ENCODE measurements at places on chromosomes 4 and X.

GRCh38 chr4:7068883-7069282 is 1.0 kb upstream of the GRPEL1 start:
- DNase-seq: no peak

GRCh38 chrX:69031971-69032391 is 133.3 kb downstream of the PJA1 start:
- no peak for DNase-seq

- DNase-seq: no peak
These were observed 126.3 kb downstream of the ATG4A start for GRCh38 chrX:108217876-108218275.

DNA sequence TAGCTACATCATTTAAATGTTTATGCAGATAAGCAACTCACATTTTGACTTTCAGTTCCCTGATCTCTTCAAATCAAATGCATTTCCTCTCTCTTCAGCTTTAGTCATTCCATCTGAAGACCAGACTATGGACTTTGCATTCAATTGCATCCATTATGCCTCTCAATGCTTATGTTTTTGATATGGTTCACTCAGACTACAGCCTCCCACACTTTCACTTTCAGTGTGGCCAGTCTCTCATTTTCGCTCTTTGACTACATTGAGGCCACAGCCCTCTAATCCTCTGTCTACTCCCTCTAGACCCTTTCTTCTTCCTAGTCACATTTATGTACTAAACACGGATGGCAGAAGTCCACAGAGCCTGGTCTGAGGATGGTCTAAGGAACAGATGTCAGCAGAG is 24.5 kb upstream of the VEGFC start:
- no peak for DNase-seq

GRCh38 chr4:143337600-143338287 is 1.1 kb downstream of the GAB1 start:
- DNase-seq: no peak

GRCh38 chrX:131081772-131082740 is 23.9 kb downstream of the ARHGAP36 start:
- no peak for DNase-seq

DNA sequence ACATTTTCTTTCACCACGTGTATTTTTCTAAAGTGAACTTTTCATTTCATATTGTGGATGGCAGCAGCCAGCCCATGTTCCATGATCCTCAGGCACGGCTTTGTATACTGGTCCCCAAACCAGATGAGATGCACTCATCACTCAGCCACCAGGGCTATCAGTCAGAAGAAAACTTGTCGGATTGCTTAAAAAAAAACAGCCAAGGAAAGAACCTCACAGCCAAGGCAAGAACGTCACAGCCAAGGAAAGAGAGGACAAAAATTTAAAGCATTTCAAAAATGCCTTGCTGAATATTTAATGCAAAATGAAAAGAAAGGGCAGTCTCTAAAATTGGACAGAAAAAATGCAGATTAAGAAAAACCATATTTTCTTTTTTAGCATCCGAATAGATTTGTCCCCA is 333.3 kb downstream of the PDGFC start:
- DNase-seq: no peak

DNA sequence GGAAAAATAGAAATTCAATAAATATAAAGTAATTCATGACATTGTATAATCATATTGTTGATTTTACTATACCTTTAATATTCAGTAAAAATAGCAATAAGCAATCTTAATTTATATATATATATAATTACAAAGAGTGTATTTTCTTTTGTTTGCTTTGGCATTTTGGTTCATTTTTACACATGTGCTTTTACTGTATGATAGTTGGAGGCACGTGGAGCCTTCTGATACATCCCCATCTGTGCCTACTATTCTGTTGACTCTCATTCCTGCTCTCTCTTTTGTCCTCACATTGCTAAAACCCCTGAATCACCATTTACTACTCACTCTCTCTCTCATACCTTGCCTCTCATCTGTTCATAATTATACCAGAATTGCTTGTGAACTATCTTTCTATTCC is 106.4 kb upstream of the NDST4 start:
- DNase-seq: no peak

Measured in T47D (cell line).